Lower lobe of right lung (tissue), 2 donors: ENCODE measurements at places on chromosomes 13 and 19. TPM values are rescaled to one million over a fixed set of nuclear protein-coding genes. Genes with fewer than 3 reads are reported as not detected.

- no peak for DNase-seq
Measured at GRCh38 chr13:56563663-56564062, 577.1 kb upstream of the PRR20A start.

Gene CEACAM4
- 5.6 TPM for total RNA-seq

GRCh38 chr13:81184556-81185265 lies 843.8 kb upstream of the SPRY2 start:
- no peak for DNase-seq

Gene PRKCG
- not detected for total RNA-seq

- no peak for DNase-seq
Measured at GRCh38 chr19:6811906-6812305, 39.4 kb downstream of the VAV1 start.

Gene SHD
- not detected for total RNA-seq

Gene PRR20A
- not detected for total RNA-seq

Gene CLIP3
- total RNA-seq, result 8.1 TPM

DNA sequence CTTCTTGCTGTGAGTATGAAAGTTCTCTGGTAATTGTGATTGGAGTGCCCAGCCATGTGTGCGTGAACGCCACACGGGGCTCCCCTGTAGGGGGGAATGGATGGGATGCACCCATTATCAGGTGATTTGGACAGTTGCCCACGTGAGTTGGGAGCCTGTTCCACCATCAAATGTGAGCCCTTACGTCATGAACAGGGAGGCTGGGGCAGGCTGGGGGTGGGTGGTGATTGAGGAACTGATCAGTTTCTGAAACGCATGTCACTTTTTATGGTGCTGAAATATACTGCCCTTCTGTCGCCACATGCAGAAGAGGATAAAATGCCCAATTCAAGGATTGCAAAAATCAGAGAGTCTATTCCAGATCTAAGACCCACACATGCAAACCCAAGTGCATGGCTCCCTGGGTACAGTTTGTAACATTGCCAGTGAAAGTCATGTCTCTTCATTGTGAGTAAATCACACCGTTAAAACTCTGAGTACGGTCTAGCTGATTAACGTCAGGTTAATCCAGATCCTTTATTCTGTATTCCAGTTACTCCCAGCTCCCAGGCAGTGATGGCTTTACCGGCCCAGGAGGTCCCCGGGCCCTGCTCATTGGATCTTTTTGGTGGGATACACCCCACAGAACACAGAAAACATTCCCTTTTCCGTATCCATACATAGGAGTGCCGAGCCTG lies 90.2 kb downstream of the RAB20 start:
- DNase-seq, result peak; percentile 64

- DNase-seq, result no peak
Measured at GRCh38 chr19:34381399-34382251, 16.6 kb downstream of the GPI start.

Gene CNFN
- not detected for total RNA-seq

Gene TEX29
- 0.97 TPM for total RNA-seq

Gene KLHL1
- total RNA-seq, result not detected

GRCh38 chr19:4639531-4640246 lies 373 bp downstream of the TNFAIP8L1 start:
- DNase-seq, result peak; percentile 60

DNA sequence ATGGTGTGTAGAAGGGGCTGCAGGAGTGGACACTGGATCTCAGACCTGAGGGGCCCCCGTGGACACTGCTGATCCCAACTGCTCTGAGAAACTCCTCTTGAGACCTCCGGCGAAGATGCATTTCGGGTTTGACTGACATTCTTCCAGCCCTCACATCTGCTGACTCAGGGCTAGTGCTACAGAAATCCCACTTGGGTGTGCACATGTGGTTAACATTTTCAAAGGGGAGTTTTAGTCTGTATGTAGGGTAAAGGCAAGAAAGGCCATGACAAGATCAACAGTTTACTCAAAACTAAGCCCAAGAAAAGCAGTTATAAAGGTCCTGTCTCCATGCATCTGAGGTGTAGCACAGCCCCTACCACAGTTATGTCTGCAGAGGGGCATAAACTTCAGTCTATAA lies 31.2 kb downstream of the DLEU7 start:
- DNase-seq, result no peak

GRCh38 chr13:40146611-40147117 lies 491.2 kb downstream of the COG6 start:
- DNase-seq, result no peak
